NCI-H1436 treated with DMSO at 0.1 percent for 48 hours (cell line): ENCODE measurements at places on chromosomes 12 and 14.

GRCh38 chr12:51837286-51837685, 11.2 kb downstream of the FIGNL2 start:
- no peak for DNase-seq

GRCh38 chr12:41924111-41924510, 220.6 kb downstream of the GXYLT1 start:
- no peak for DNase-seq

DNA sequence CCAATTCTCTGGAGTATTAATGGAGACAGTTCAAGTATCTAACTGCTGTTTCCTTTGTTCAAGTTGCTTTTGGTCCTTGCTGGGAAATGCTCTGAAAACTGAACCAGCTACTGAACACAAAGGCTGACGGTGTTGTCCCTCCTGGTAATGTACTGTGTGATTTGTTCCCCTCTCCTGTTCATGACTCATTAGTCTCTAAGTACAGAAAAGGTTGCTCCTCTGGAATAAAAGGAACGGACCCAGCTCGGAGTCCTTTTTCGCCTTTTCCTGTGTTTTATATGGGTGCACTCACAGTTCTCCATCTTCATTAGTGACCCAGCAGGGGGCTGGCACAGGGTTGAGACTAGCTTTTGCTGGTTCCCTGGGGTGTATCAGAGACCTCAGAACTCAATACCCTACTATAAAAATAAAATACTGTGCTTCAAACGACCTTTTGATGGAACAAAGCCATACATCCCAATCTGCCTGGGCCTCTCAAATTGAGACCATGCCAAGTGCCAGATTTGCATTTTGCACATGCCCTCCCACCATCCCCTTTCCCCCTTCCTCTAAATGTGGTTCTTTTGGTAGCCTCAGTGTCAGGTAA, 269.7 kb downstream of the RAD51B start:
- peak; percentile 53 for DNase-seq

- no peak for DNase-seq
These were observed 112.8 kb downstream of the DAD1 start for GRCh38 chr14:22476005-22476751.

DNA sequence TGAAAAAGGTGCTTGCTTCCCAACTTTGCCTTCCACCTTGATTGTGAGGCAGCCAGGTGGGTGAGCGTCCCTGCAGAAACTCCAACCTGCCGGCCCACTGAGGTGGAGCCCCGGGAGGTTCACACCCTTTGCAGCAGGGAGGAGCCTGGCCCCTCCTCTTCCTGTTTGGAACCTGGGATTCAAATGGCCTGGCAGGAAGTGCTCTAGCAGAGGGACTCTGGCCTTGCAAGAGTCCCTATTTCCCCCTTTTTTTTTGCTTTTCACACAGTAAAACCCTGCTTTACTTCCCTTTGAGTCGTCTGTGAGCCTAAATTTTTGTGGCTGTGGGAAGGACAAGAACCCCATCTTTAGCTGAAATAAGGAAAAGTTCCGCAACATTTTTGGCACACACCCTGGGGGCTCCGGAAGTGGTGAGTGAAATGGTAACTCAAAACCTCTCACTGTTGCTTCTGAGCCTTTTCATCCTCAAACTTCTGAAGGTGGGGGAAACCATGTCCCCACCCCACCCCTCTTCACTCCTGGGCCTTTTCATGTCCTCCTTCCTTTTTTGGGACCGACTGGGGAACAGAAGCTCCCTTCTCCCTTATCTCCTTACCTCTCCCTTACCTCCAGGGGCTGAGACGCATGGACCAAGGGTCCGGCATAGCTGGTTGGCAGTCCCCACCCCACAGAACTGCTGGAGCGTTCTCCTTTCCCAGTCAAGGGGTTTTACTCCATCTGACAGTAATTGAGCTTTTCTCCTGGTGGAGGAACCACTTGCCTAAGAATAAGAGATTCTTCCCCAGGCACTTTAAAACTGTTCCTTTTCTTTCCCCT, 102.0 kb downstream of the KCNMB4 start:
- no peak for DNase-seq

DNA sequence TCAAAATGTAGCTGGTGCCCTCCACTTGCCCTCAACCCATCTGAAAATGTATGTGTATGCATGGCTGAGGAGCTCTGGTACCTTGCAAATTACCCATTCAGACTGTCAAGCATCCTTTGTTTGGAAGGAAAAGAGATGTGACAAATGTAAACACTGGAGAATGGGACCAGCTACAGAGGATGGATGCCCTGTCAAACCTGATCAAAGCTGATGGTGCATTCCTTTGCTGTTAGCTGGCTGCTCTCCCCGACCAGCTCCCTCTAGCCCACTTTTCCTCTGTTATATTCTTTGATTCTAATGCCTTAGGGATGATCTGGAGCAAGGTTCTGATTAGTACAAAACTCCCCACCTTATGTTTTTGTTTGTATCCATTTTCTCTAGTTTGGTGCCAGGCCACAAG, 310.3 kb downstream of the C12orf75 start:
- no peak for DNase-seq

DNA sequence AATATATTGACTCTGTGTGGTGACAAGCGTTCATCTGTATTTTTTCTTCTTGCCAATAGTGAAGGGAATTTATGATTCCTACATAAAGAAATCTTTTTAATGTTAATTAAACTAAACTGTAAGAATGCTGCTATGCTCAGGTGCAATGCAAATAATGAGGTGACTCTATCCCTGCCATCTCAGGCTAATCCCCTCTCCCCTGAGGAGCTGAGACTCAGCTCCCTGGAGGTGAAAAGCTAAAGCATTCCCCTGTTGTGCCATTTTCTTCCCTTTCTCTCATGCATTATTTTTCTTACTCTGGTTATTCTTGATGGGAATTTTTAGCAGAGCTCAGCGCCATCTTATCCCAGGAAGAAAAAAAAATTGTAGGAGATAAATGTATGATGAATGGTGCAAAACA, 113.9 kb upstream of the FGD4 start:
- DNase-seq, result no peak

DNA sequence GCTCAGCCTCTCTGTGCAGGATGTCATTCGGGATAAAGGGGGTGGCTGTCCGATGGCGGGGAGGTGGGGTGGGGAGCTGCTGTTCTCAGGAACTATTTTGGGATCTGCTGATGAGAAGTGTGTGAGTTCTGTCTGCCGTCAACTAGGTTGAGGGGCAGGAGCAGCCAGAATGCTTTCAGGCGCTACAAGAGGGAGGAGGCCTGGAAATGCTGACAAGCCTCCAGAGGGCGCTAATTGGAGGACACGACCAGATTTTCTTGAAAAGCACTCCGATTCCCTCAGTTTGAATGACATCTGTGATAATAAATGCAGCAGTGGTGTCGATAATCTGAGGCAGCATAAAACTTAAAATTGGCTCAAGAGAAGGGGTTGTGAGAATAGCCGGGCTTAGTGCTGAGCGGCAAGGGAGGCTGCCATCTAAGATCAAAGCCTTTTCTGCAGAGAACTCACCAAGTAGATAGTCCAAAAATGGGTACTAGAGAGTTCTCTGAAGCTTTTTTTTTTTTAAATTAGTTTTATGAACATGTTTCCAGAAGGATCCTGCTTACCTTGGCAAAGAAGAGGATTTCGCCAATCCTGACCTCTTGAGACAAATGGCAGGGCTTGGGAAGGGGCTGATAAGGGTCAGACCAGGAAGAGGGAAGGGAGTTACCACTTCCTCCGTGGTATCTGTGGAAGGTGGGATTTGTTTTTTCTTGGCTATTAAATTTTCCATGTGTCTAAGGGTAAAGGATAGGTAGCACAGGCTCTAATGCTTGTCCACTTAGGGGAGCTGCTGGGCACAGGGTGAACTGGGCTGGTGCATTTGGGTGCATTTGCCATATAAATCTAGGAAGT, 94.4 kb downstream of the CRACR2A start:
- DNase-seq, result no peak

DNA sequence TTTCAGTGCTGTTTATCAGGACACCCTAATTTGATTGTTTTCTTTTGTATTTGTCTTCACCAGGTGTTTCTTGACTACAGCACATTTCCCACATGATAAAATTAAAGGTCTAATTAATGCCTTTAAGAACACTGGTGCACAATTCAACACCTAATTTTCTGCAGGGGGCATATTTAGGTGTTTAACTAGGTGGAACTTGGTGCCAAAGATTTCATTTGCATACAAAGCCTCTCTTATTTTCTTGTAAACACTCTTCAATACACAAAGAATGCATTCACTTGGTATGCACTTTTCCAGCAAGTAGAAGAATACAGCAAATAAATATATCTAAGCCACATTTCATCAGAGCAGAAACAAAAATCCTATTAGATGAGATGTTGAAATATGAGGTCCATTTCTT, 646.2 kb upstream of the FOXG1 start:
- no peak for DNase-seq

DNA sequence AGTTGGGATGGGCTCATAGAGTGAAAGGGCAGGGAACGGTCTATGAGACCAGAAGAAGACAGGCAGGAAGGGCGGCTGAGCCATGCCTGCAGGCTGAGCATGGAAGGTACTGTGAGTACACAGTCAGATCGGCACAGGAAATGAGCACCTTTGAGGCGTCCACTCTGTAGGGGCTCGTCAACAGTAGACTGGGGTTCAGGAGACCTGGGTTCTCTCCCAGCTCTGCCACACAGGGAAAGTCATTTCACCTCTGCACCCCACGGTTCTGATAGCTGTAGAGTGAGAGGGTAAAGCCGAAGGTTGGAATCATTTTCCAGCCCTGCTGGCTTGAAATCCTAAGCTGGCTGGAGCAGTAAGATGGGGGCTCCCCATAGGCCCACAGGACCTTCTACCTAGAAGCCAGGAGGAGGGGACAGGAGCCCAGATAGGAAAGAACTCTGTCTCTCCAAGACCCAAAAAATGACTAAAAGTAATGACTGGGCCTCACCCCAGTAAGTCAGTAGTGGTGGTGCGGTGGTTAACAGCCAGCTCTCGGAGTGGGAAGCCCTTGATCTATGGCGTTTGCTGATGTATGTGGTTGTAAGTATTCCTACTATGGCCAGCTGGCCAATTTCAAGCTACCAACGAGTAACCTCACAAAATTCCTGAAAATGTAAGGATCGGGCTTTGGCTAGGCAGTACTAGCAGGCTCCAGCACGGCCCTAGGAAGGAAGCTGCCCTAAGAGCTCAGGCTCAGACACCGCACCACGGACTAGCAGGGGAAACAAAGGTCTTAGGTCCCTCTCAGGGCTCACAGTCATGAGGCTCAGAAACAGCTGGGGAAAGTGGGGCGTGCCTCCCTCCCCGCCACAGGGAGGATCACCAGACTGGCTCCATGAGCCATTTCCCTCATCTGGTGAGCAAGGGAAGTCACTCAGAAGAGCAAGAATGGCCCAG, 10.3 kb upstream of the CD27 start:
- no peak for DNase-seq

GRCh38 chr14:45084946-45085346, 1.0 kb downstream of the PRPF39 start:
- DNase-seq, result no peak

DNA sequence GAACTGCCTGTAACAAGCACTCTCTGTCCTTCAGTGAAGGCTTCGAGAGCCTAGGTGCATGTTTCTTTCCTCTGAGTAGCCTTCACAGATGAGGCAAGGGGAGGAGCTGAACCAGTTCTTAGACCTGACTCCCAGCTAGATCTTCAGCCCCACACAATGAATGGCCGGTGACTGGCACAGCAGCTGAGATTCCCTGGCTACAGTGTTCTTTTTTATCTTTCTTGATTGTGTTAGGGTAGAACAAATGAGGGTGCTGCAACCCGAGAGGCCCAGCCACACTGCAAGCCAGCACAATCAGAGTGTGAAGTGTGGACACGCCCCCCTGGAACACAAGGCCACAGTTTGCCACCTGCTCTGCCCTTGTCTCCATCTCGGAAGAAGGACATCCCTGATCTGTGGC, 19.1 kb upstream of the COL2A1 start:
- DNase-seq, result no peak

DNA sequence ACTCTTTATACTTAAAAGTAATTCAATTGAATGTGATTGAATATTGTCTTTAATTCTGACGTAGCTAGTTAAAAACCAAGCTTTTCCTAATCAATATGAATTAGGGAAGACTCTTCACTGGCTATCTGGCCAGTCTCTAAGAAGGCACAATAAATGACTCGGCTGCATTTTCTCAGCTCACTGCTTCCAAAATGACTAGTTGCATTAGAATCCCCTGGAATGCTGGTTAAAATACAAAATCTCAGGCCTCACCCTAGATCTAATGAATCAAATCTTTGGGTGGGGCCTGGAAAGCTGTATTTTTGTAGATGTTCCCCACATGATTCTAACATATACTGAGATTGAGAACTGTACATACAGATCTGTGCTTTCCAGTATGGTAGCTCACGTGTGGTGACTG, 242.1 kb downstream of the CHST11 start:
- no peak for DNase-seq

DNA sequence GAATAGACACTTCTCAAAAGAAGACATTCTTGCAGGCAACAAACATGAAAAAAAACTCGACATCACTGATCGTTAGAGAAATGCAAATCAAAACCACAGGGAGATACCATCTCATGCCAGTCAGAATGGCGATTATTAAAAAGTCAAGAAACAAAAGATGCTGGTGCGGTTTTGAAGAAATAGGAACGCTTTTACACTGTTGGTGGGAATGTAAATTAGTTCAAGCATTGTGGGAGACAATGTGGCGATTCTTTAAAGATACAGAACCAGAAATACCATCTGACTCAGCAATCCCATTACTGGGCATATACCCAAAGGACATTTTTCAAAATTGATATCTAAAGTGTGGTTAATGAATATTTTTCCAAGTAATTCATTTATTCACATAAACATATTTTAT, 39.6 kb upstream of the LIN7A start:
- no peak for DNase-seq
